NCI-H1694 (cell line): ENCODE measurements at places on chromosomes 3 and 15.

DNA sequence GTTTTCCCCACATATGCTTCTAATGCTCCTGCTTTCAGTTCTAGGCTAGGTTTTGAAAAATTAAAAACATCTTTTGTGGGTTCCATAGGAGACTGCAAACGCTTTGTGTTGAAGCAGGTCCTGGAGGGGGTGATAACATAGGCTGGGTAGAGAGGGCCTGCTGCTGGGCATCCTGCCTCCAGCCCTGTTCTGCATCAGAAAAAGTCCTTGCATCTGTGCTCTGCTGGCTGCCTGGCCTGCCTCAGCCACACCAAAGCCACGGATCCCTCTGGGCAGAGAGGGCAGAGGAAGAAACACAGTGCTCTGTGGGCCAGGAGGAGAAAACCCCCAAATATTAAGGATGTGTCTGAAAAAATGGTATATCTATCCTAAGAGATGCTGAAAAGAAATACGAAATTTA, 3.9 kb upstream of the ARPP21 start:
- DNase-seq, result no peak

GRCh38 chr3:68893600-68894239, 38.6 kb downstream of the TAFA4 start:
- DNase-seq, result peak; percentile 1

DNA sequence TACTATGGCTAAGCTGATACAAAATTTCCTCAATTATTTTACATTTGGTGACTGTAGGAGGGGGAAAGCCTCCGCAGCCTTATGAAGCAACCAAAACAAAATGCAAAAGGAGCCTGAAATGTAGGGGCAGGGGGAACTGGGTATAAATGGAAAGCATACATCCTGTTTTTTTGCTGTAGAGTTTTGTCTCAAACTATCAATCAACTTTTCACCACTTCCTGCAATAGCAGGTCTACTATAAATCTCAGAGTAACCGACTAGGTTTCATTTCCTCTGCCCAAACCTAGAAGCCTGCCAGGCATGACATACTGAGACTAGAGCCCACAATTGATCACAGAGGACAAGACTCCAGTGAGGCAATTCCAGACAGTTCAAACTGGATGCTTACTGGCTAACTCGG, 91.3 kb downstream of the SHQ1 start:
- no peak for DNase-seq

DNA sequence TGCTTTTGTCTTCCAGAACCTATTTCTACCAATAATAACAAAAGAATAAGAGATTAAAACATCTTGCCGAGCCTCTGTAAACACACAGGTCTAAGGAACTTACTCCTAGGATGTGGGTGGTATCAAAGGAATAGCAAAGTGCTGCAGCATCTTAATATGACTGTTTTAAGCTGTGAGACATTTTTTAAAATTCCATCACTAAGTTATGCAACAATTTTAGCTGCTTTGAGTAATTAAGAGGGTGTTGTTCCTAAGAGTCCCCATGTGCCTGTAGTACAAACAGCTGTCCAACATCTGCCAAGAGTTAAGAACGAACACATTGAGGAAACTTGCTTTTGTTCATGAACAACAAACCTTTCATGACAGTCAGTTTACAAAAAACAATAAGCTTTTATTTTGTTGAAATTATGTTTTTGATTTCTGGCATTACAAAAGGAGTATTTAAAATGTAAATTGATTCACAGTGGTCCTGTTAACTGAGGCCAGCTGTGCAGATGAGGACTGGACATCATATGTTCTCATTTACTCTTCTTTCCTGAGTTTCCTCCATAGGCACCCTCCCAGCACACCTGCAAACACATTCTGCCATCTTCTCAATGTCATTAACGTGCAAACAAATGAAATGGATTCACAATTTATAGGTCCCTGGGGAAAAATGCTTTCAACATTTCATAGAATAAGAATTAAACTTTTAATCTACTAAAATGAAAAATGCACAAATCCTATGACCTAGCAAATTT, 337.3 kb upstream of the ARHGEF26 start:
- no peak for DNase-seq

DNA sequence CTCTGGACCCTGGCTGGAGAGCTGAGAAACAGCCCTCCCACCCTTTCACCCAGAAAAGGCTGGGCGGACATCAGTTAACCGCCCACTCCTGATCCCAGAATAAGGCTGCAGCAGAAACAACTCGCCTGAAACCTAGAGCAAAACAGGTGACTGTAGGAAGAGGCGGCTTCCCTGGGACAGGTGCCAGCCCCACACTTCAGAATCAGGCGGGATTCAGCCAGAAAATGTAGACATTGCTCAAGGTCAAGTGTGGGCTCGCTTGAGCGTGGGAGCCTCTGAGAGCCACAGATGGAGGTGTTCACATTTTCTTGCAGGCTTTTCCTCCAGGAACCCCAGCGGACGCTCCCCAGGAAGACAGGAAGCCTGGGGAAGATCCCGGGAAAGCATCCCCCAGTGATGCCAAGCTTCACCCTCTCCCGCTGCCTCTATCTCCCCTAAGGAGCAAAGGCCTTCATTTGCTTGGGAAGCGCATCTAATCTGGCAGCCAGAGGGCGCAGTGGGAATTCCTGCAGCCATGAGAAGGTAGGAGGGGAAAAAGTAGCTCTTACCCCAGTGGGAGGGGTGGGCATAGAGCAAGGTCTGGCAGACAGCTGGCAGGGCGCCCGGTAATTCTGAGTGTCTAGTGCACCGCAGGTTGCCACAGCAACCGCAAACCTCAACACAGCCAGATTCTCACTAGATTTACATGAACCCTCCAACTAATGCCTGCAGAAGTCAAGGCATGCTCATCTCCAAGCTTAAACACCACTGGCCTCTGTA, 77.7 kb downstream of the OCA2 start:
- DNase-seq, result peak; percentile 60

GRCh38 chr15:38267421-38268022, 14.9 kb downstream of the SPRED1 start:
- no peak for DNase-seq

DNA sequence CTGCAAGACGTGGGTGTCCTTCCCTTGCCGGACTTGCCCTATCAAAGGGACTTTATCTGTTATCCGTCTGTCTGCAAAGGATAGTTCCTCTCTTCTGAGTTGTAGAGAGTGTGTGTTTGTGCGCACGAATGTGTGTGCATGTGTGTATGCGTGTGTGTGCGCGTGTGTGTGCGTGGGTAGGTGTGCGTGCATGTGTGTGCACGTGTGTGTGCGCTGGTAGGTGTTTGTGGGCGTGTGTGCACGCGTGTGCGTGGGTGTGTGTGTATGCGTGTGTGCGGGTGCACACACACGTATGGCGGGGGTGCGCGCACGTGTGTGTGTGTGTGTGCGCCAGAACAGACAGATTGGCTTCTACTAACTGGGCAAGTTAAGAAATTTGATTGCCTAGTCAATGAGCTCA, 4.1 kb upstream of the BMF start:
- no peak for DNase-seq

- DNase-seq, result peak; percentile 58
Observed at GRCh38 chr15:68210821-68211655, 5.9 kb upstream of the CALML4 start.

- no peak for DNase-seq
Observed at GRCh38 chr3:123104550-123104949, 37.7 kb downstream of the PDIA5 start.

DNA sequence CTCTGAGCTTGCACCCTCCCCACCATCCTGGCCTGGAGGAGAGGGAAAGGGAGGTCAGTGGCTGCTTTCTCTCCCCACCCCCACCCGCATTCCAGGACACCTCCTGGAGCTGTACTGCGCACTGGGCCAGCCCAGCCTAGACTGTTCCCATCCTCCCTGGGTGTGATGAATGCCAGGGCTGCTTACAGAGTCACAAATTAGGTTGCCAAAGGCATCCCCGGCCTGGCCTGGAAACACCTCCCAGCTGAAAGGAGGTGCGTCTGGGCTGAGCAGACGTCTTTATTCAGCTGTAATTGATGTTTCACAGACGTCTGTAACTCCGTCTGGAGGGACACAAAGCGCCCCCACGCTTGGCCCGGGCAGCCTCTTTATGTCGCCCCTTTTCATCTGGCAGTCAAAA, 47.6 kb downstream of the RHCG start:
- no peak for DNase-seq

GRCh38 chr15:77839456-77839855, 206.7 kb upstream of the LINGO1 start:
- no peak for DNase-seq

GRCh38 chr3:187299611-187300010, 8.1 kb upstream of the MASP1 start:
- no peak for DNase-seq

GRCh38 chr3:17195192-17195611, 310.4 kb downstream of the PLCL2 start:
- DNase-seq, result peak; percentile 96

DNA sequence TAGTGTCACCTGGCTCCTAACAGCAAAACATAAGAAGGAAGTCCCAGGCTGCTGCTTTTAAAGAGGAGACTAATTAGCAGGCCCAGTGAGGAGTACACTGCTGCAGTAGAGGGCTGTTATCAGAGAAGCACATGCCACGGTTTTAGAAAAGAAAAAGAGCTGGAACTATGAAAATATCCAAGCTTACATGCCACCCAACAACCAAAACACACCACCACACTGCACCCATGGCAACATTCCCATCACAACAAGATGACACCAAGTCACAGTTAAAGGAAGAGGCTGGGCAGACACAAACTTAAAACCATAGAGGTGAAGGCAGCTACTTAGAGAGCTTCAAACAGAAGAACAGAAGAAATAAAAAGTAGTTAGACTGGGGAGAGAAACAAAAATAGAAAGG, 37.0 kb downstream of the NPTN start:
- no peak for DNase-seq

- no peak for DNase-seq
Observed at GRCh38 chr15:41648097-41648496, 12.1 kb upstream of the MGA start.

- DNase-seq, result no peak
Observed at GRCh38 chr3:111895071-111895470, 36.0 kb downstream of the PHLDB2 start.

- DNase-seq, result peak; percentile 54
Observed at GRCh38 chr15:94075349-94075748, 156.0 kb upstream of the MCTP2 start.

- DNase-seq, result no peak
Observed at GRCh38 chr15:65083262-65083701, 6.7 kb downstream of the KBTBD13 start.

DNA sequence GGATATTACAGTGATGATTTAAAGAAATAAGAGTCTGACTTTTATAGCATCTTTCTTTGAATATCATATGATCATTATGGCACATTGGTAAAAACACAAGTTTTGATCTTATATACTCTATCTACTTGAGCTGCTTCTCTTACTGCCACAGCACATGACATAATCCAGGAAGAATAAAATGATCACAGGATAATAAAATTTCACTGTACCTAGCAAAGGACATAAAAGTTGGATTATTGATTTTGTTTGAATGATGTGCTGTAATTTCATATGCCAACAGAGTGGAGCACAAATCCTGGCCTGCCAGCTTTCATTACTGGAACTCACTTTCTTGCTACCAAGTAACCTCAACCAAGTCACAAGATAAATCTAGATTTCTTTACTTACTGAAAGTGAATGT, 162.1 kb upstream of the NANOGP8 start:
- no peak for DNase-seq
